ENCODE measurements at places on chromosomes 4 and X.

DNA sequence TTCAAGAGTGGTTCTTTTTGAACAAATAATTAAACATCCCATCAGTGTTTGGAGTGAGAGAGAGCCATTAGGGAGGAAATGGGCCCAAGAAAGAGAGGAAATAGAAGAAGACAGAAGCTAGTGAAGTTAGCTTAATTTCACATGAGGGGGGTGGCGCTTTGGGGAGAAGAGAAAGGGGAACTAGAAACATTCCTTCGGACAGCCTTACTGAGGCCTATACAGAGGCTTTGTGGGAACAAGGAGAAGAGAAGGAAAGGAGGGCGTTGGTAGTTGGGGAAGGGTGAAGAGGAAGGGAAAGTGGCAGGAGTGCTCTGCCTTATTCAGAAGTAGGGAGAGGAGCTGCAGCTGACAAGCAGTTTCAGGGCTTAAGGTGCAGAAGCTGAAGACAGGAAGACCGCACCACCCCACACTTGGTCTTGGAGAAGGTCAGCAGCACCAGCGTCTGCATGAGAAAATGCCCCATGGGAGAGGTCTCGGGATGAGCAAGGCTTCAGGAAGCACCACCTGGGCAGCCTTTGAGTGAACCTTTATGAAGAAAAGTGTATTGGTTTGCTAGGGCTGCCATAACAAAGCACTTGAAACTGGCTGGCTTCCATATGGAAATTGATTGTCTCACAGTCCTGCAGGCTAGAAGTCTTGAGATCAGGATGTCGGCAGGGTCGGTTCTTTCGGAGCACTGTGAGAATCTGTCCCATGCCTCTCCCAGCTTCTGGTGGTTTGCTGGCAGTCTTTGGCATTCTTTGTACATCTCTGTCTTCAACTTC lies 85.1 kb downstream of the KIT start:
- DNase-seq = no peak

DNA sequence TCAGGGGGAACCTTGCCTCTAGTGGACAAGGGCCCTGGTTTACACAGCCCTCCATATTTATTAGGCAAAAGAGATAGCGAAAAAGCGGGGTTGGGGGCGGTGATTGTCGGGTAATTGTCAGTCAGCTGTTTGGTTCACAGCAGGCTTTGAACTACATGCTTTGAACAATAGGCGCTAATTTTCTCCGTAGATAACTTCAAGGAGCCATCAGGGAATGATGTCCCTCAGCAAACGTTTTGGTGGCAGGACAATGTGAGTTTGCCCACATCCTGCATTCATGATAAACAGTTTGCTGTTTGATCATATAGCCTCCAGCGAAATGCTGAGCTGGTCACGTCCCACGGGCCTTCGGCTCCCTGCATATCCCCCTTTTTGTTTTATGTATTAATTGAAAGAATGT lies 65.2 kb downstream of the KANTR start:
- DNase-seq = no peak

- no peak for DNase-seq
These were observed 6.7 kb upstream of the SH3BP2 start for GRCh38 chr4:2786152-2786671.

DNA sequence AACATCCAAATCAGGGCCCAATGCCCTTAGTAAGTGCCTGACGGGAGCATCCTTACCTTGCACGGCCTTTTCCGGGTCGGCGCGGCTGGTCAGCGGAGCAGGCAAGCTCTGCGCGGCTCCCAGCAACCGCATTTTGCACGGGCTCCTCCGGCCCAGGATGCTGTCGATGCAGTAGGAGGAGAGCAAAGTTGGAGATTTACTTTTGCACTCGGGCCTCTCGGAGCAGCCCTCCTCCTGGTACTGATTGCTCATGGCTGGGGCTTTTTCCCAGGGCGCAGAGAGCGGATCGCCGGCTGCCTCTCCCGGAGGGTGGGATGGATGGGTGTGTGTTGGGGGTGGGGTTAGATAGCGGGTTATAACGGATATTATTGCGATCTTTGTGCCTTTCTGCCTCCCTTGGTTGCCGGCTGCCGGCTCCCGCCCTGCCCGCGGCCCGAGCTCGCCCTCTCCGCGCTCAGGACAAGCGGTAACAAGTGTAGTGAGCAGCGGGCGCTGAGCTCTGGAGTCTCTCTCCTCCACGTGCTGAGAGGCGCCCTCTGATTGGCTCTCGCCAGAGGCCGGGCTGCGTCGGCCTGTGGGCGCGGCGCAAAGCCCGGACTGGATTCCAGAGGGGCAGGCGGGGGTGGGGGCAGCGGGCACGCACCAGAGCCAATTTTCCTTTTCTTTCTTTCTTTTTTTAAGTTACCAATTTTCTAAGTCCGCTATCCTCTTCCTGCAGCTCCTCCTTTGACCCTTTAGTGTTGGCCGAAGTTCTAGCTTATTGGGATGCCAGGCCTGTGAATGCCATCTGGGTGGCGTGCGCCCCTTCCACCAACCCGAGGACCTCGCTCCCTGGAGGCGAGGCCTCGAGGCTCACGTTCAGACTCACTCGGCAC lies at the start of gene ARX:
ARX (minus strand) TSS at position 480 of the 875 bp plus-strand sequence; CDS start at position 252, 228 bp downstream.
- DNase-seq = peak; percentile 14

- DNase-seq = no peak
These were observed 680.8 kb upstream of the TENM3 start for GRCh38 chr4:181562399-181562798.

- no peak for DNase-seq
These were observed 72.8 kb upstream of the MTNR1A start for GRCh38 chr4:186628058-186628711.

GRCh38 chr4:150769248-150769647 lies 187.3 kb downstream of the MAB21L2 start:
- peak; percentile 82 for DNase-seq

DNA sequence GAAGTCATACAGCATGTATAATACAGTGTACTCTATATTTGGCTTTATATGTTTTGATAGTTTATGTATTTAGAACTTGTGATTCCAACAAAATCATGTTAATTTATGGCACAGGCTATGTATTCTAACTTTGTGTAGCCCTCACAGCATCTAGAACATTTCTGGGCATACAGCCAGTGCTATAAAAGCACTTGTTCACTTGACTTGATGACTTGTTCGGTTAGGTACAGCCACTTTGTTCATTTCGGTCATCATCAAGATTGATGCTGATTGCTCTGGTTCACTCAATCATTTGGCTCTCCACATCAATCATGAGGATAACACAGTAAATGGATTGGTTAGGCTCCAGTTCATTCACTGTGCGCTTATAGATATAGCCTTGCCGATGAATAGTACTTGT lies 97.6 kb upstream of the IRS4 start:
- no peak for DNase-seq

- peak; percentile 46 for DNase-seq
These were observed 112.8 kb upstream of the H2AZ1 start for GRCh38 chr4:100062921-100063320.

- no peak for DNase-seq
These were observed 10.1 kb downstream of the TKTL1 start for GRCh38 chrX:154305541-154306205.

GRCh38 chrX:41412261-41413081 lies 34.7 kb upstream of the NYX start:
- DNase-seq = no peak

DNA sequence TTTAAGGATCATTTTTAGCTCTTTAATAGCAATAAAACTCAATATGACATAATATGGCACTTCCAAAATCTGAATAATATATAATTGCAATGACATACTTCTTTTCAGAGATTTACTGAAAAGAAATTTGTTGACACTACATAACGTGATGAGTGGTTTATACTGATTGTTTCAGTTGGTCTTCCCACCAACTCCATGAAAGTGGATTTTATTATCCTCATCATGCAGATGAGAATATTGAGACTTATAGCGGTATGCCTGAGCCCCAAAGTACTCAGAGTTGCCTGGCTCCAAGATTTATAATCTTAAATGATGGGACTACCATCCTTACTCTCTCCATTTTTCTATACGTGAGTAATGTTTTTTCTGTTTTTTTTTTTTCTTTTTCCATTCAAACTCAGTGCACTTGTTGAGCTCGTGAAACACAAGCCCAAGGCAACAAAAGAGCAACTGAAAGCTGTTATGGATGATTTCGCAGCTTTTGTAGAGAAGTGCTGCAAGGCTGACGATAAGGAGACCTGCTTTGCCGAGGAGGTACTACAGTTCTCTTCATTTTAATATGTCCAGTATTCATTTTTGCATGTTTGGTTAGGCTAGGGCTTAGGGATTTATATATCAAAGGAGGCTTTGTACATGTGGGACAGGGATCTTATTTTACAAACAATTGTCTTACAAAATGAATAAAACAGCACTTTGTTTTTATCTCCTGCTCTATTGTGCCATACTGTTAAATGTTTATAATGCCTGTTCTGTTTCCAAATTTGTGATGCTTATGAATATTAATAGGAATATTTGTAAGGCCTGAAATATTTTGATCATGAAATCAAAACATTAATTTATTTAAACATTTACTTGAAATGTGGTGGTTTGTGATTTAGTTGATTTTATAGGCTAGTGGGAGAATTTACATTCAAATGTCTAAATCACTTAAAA lies 15.3 kb downstream of the ALB start:
- no peak for DNase-seq

GRCh38 chrX:22118161-22118830 lies 86.2 kb downstream of the PHEX start:
- peak; percentile 36 for DNase-seq

DNA sequence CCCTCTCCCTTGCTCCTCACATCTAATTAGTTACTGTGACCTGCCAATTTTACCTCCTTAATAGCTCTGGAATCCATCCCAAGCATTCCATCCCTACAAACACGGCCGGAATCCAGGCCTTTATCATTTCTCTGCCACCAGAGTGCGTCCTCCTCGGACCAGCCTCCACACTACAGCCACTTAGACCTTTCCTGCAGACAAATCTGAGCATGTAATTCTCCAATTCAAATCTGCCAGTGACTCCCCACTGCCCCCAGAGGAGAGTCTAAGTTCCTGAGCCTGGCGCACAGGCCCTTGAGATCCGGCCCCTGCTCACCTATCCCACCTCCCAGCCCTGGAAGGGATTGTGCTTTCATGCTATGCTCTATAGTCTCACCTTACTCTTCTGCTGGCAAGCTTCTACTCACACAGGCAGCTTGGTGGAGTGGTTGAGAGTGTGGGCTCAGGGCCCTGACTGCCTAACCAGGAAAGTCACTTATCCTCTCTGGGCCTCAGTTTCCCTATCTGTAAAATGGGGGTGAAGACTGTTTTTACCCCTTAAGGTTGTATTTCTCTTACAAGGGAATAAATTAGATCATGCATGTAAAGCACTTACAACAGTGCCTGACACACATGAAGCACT lies 31.2 kb downstream of the PJA1 start:
- peak; percentile 78 for DNase-seq

GRCh38 chrX:43868791-43869190 lies 13.5 kb downstream of the MAOB start:
- no peak for DNase-seq

- no peak for DNase-seq
These were observed 10.2 kb downstream of the ATXN3L start for GRCh38 chrX:13309631-13310030.

DNA sequence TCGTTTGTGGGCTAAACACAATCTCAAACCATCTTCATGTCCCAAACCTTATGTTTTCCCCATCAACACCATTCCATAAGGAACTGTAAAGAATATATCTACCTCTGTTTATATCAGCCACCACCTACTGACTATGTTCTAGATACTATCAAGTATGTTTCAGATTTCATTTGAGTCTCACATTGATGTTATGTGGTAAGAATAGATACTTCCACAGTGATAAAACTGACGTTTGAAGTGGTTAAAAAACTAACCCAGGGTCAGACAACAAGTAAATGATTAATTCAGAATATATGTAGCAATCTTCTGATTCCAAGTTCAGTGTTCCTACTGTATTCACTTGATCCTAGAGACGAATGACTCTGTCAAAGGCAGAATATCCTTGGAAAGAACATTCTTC lies 156.8 kb upstream of the RASGEF1B start:
- no peak for DNase-seq

- DNase-seq = no peak
These were observed 6.0 kb downstream of the GRSF1 start for GRCh38 chr4:70833675-70834074.

DNA sequence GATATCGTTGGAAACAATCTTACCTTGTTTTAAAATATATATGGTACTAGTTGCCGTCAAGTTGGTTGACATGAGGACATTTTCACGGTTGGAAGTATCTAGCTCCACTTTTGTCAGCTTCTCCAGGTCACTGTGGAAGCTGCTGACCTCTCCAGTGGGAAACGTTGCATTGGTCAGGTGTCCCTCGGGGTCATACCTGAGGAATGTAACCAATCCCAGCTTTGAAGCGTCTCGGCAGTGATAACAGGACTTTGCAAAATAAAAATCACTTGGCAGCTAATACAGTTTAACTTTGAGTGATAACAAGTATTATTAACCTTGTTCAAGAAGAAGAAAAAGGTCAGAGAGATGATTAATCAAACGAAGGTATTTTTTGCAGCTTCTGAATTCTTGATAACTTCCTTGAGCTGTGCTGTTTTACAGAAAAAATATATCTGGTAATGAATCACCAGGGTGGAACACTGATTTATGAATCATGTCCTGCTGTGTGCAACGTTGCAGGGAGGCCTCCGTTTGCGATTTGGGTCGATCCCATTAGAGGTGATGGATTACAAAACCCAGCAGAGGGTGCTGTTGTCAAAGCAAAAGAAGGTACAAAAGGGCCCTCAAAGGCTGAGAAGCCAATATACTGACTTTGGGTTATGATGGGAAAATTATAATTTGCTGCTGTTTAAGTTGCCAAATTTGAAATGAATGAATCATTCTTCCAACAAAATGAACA lies 60.1 kb downstream of the SH2D1A start:
- DNase-seq = peak; percentile 75

DNA sequence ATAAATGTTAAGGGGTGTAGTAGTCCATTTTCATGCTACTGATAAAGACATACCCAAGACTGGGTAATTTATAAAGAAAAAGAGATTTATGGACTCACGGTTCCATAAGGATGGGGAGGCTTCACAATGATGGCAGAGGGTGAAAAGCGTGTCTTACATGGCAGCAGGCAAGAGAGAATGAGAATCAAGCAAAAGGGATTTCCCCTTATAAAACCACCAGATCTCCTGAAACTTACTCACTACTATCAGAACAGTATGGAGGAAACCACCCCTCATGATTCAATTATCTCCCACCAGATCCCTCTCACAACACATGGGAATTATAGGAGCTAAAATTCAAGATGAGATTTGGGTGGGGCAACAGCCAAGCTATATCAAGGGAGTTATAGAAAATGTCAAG lies 329.2 kb downstream of the DTHD1 start:
- DNase-seq = no peak

GRCh38 chr4:141013899-141014298 lies 119.4 kb downstream of the RNF150 start:
- no peak for DNase-seq

- DNase-seq = no peak
These were observed 366.3 kb downstream of the TLL1 start for GRCh38 chr4:166239354-166239753.

GRCh38 chr4:1972414-1972813 lies 36.4 kb downstream of the NELFA start:
- DNase-seq = no peak

DNA sequence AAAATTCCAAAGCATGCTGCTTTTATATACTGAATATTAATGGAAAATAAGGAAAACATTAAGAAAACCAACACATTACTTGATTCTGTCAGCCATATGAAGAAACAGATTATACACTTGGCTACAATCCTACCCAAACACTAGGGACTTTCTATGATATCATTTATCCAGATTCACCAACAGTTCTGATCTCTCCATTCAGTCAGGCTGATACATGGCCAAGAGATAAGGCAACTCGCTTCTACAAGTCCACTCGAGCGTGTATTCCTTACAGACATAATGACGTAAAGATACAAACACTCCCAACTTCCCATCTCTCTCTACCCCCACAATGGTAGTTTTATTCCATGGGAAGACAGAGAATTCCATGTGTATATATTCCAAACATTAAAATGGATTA lies 44.5 kb downstream of the NEK1 start:
- DNase-seq = no peak
